CD4-positive, alpha-beta T cell (primary cell): ENCODE measurements at places on chromosomes 7 and 10.

DNA sequence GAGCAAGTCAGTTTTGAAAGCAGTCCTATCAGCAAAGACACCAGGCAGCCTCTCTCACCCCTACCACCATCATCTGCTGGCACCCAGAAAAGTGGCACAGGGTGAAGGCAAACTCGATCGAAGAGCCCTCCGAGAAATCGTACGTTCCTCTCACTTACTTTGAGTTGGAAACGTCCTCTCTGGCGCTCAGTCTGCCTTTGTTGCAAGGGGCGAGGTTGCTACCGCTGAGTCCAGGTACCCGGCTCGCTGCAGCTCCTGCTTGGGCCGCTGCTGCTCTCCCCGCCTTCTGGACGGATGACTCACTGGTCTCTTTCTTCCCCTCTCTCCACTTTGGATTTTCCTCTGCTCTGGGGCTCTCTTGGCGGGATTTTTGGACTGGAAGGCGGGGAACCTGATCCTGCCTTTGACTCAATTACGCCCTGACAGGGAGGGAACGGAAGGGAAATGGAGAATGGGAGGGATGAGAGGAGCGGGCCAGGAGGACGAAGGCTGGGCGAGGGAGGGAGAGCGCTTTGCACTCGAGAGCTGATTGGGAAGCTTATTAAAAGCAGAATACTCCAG is at the start of gene PTN:
PTN (minus strand) TSS at position 453 of the 561 bp plus-strand sequence. CDS start 88,760 bp downstream, outside the sequence.
- H3K36me3 ChIP-seq = no peaks in the 10 kb centered on the region
- H3K27me3 ChIP-seq = no peaks in the 10 kb centered on the region
- no peaks in the 10 kb centered on the region for H3K4me1 ChIP-seq
- no peak for DNase-seq
- H3K4me3 ChIP-seq = no peak within 1 kb of the TSS
- no peak within 1 kb of the TSS for H3K27ac ChIP-seq

- peaks cover under 1% of the 10 kb centered on the region for H3K27me3 ChIP-seq
- no peak overlapping the region for H3K27ac ChIP-seq
- H3K4me3 ChIP-seq = no peak overlapping the region
- no peaks in the 10 kb centered on the region for H3K36me3 ChIP-seq
- H3K4me1 ChIP-seq = no peaks in the 10 kb centered on the region
- DNase-seq = no peak
Measured at GRCh38 chr7:29139796-29140195, 6.5 kb downstream of the CPVL start.

- H3K4me3 ChIP-seq = no peak overlapping the region
- no peak for DNase-seq
- H3K27me3 ChIP-seq = no peaks in the 10 kb centered on the region
- H3K27ac ChIP-seq = no peak overlapping the region
Measured at GRCh38 chr10:121627876-121628581, 29.8 kb upstream of the FGFR2 start.

- DNase-seq = no peak
- H3K4me3 ChIP-seq = no peak overlapping the region
- H3K4me1 ChIP-seq = no peaks in the 10 kb centered on the region
- no peaks in the 10 kb centered on the region for H3K36me3 ChIP-seq
- H3K27me3 ChIP-seq = no peaks in the 10 kb centered on the region
- H3K27ac ChIP-seq = no peak overlapping the region
Measured at GRCh38 chr7:48305661-48306060, 134.4 kb downstream of the ABCA13 start.

DNA sequence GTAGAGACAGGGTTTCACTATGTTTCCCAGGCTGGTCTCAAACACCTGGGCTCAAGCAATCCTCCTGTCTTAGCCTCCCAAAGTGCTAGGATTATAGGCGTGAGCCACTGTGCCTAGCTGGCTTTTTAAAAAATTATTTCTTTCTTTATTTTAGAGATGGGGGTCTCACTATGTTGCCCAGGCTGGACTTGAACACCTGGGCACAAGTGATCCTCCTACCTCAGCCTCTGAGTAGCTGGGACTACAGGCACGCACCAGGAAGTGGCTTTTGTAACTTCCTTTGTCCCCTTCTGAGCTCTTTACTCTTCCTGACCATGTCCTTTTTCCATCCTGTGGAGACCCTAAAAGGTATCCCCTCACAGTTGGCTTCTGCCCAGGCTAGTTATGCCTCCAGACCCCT is 2.1 kb upstream of the MYOZ1 start:
- DNase-seq = no peak
- H3K4me1 ChIP-seq = peaks cover 23% of the 10 kb centered on the region
- no peak overlapping the region for H3K4me3 ChIP-seq
- no peaks in the 10 kb centered on the region for H3K36me3 ChIP-seq
- no peaks in the 10 kb centered on the region for H3K27me3 ChIP-seq
- no peak overlapping the region for H3K27ac ChIP-seq

GRCh38 chr7:2938514-2939192 is 94.5 kb upstream of the GNA12 start:
- DNase-seq = no peak
- H3K4me3 ChIP-seq = no peak overlapping the region
- H3K4me1 ChIP-seq = no peaks in the 10 kb centered on the region
- H3K27me3 ChIP-seq = no peaks in the 10 kb centered on the region
- H3K36me3 ChIP-seq = peaks cover 95% of the 10 kb centered on the region

GRCh38 chr7:151313857-151314256 is 27.8 kb upstream of the NUB1 start:
- H3K4me1 ChIP-seq = peaks cover 9% of the 10 kb centered on the region
- DNase-seq = no peak
- H3K36me3 ChIP-seq = no peaks in the 10 kb centered on the region
- no peak overlapping the region for H3K4me3 ChIP-seq
- no peak overlapping the region for H3K27ac ChIP-seq
- H3K27me3 ChIP-seq = no peaks in the 10 kb centered on the region

DNA sequence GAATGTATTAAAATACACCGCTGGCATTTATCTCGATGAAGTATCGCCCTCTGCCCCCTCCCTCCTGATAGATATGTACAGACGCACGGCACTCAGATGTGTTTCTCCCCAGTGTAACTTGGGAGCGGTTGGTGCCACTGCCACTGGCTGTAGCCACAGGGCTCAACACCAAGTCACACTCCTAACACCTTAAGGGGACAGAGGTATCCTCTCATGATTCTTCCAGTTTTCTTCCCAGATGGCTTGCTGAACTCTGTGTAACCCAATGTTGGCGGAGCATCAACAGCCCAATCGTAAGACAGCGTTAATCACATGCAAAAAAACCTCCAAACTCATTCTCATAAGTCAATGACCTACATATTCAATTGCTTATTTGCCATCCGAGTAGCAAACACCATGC is 35.5 kb downstream of the CTBP2 start:
- no peak for DNase-seq
- H3K4me3 ChIP-seq = no peak overlapping the region
- no peaks in the 10 kb centered on the region for H3K36me3 ChIP-seq
- H3K27me3 ChIP-seq = no peaks in the 10 kb centered on the region

- no peaks in the 10 kb centered on the region for H3K27me3 ChIP-seq
- no peak overlapping the region for H3K27ac ChIP-seq
- no peaks in the 10 kb centered on the region for H3K36me3 ChIP-seq
- DNase-seq = no peak
Measured at GRCh38 chr7:118094044-118094443, 89.9 kb upstream of the LSM8 start.

DNA sequence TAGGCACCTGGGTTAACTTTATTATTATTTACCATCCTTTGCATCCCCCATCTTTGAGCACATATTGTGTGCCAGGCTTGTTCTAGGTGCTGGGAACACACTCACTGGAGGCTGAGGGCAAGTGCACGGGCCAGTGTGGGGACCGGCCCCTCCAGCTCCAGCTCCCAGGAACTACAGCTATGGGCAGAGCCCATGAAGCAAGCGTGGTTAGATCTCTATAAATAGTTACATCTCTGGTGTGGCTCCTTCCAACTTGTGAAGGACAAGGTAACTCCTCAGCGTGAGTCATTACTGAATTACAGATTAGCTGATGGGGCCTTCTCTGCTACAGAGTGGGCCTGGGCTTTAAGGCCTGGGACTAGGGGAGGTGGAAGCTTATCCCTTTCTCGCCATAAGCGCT is 583.5 kb downstream of the SDK1 start:
- H3K4me3 ChIP-seq = no peak overlapping the region
- no peaks in the 10 kb centered on the region for H3K4me1 ChIP-seq
- H3K27me3 ChIP-seq = no peaks in the 10 kb centered on the region
- DNase-seq = no peak
- H3K36me3 ChIP-seq = no peaks in the 10 kb centered on the region
- H3K27ac ChIP-seq = no peak overlapping the region

- no peaks in the 10 kb centered on the region for H3K27me3 ChIP-seq
- H3K27ac ChIP-seq = no peak overlapping the region
- no peak overlapping the region for H3K4me3 ChIP-seq
- H3K36me3 ChIP-seq = no peaks in the 10 kb centered on the region
- H3K4me1 ChIP-seq = peaks cover 18% of the 10 kb centered on the region
Measured at GRCh38 chr7:99926321-99926720, 3.1 kb downstream of the GJC3 start.

DNA sequence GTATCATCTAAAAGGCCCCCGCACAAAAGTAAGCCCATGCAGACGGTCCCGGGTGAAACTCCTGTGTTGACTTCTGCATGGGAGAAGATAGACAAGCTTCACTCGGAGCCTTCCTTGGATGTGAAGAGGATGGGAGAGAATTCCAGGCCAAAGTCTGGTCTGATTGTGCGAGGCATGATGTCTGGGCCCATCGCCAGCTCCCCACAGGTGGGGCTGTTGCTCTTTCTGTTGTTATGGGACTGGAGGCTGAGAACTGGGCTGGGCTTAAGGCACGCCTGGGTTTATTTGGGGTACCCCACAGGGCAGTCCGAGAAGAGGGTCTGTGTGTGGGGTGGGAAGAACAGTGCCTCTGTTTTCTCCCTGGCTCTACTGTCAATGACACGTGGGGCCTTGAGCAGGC is 14.6 kb downstream of the MINDY4 start:
- H3K4me1 ChIP-seq = no peaks in the 10 kb centered on the region
- no peak overlapping the region for H3K27ac ChIP-seq
- H3K36me3 ChIP-seq = no peaks in the 10 kb centered on the region
- DNase-seq = no peak
- no peaks in the 10 kb centered on the region for H3K27me3 ChIP-seq

DNA sequence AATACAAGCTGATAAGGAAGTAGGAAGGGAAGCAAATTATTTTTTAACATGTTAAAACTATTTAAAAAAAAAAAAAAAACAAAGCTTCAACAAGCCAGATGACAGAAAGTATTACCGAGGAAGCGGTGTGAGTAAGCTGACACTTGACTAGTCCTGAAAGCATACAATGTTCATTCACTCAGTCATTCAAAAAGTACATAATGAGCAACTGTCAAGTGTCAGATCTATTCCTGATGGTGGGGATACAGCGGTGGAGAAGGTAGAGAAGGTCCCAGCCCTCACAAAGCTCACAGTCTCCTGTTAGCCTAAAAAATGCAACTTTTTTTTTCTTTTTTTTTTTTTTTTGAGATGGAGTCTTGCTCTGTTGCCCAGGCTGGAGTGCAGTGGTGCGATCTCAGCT is 40.0 kb downstream of the RAPGEF5 start:
- H3K4me3 ChIP-seq = no peak overlapping the region
- no peak overlapping the region for H3K27ac ChIP-seq
- no peak for DNase-seq
- no peaks in the 10 kb centered on the region for H3K4me1 ChIP-seq
- H3K36me3 ChIP-seq = no peaks in the 10 kb centered on the region
- peaks cover 3% of the 10 kb centered on the region for H3K27me3 ChIP-seq

DNA sequence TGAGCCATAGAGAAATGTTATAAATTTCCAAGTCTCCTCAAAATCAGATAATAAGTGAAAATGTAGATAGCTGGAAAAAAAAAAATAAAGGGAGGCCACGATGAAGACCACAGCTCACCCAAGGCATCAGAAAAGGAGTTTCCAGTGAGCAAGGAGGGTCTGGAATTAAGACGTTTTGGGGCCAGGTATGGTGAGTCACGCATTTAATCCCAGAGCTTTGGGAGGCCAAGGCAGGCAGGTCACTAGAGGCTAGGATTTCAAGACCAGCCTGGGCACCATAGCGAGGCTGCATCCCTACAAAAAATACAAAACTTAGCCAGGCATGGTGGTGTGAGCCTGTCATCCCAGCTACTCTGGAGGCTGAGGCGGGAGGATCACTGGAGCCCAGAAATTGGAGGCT is 65.5 kb downstream of the ASB13 start:
- H3K27ac ChIP-seq = no peak overlapping the region
- H3K4me1 ChIP-seq = no peaks in the 10 kb centered on the region
- no peak for DNase-seq
- H3K4me3 ChIP-seq = no peak overlapping the region
- no peaks in the 10 kb centered on the region for H3K36me3 ChIP-seq
- no peaks in the 10 kb centered on the region for H3K27me3 ChIP-seq

DNA sequence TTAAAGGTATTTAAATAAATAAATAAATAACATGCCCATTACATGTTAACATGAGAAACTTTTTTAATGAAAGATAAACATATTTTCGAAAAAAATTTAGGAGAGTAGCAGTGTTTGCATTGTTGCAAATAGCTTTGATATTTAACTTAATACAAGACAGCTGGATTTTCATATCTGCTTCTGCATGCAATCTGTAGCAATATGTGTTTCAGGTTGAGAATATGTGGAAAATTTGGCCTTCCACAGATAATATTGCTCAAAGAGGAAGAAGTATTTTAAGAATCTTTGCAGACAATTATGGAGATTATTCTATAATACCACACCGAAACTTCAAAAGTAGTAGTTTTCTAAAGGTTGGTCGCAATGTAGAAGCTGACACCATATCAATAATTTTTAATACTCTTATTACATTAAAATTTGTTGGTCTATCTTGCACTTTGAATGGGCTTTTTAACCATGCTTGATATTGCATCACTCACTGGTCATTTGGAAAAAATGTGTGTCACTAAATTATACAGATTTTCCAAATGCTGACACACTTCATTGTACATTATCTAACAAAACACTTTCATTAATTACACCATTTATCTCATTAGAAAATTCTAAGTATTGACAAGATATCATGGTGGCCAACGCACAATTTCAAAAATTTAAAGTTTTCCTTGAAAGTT is 229.8 kb upstream of the HDAC9 start:
- H3K4me3 ChIP-seq = no peak overlapping the region
- H3K27me3 ChIP-seq = no peaks in the 10 kb centered on the region
- H3K36me3 ChIP-seq = no peaks in the 10 kb centered on the region

DNA sequence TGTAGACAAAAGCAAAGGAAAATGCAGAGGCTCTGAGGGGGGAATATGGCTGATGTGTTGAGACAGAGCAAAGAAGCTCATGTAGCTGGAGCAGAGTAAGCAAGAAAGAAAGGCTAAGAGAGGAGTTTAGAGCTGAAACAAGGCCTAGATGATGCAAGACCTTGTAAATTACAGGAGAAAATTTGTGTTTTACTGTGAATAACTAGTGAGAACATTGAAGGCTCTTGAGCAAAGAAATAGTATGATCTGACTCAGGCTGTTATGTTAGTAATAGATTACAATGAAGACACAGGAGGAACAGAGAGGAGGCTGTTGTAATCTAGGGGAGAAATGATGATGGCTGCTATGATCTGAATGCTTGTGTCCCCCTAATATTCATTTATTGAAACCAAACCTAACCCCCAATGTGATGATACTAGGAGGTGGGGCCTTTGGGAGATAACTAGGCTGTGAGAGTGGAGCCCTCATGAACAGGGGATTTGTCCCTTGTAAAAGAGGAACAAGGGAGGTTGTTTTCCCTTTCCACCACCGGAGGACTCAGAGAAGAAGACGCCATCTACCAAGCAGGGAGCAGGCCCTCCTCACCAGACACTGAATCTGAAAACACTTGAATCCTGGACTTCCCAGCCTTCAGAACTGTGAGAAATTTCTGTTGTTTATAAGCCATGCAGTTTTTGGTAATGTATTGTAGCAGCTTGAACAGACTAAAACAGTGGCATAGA is 394.9 kb downstream of the HTR7 start:
- no peak overlapping the region for H3K27ac ChIP-seq
- no peak overlapping the region for H3K4me3 ChIP-seq
- H3K36me3 ChIP-seq = no peaks in the 10 kb centered on the region
